ENCODE measurements at places on chromosomes 3 and 15.

DNA sequence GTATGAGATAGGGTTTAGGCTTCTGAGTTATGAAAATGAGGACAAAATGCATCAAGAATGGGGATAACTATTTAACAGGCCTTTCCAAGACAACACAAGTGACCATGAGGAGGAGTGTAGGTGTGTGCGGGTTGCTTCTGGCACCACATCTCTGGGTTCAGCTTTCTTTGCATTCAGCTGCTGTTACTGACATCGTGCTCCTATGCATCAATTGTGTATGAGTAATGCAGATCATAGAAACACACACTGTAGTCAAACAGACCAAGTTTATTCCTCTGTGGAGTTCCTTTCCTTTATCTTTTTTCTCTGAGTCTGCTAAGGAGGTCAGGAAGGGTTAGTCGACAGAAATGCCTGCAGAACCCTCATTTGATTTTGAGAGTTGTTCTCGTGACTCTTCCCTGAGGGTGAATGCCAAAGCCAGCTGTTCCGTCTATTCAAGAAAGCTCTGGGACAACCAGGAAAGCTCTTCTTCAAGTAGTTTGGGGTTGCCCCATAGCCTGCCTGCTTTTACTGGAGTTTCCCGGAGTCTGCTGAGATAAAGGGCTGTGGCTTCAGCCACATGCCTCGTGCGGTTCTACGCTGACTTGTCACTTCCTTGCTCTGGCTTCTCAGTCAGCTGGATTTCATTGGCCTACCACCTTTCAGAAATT, 136.7 kb upstream of the TLE3 start:
- peak; percentile 60 for DNase-seq

GRCh38 chr15:95603802-95604201, 726.7 kb upstream of the NR2F2 start:
- peak; percentile 23 for DNase-seq

- no peak for DNase-seq
These were observed 6.7 kb upstream of the SUCLG2 start for GRCh38 chr3:67661089-67661488.

DNA sequence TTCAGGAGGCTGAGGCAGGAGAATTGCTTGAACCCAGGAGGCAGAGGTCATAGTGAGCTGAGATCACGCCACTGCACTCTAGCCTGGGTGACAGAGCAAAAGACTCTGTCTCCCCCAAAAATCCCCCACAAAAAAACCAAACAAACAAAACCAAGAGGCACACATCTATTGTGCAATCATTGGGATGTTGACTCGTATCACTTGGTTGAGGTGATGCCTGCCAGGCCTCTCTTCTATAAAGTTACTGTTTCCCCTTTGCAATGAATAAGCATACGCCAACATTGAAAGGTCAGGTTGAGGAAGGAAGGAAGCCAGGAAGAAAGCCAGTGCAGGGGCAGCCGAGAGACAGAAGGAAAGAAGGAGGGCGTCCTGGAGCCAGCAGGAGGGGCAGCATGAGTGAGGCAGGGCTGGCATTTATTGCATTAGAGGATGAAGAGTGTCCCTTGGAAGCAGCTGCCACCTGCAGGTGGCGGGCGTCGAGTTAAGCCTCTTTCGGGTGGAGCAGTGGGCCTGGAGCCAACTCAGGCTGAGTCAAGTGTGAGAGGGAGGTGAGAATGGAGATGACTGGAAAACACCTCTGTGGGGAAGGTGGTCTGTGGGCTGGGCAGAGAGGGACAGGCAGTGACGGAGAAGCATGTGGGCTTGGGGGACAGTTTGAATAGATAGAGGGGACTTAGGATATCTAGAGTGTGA, 8.3 kb upstream of the CSPG4 start:
- no peak for DNase-seq

GRCh38 chr3:101011136-101011535, 17.9 kb upstream of the ABI3BP start:
- peak; percentile 13 for DNase-seq

DNA sequence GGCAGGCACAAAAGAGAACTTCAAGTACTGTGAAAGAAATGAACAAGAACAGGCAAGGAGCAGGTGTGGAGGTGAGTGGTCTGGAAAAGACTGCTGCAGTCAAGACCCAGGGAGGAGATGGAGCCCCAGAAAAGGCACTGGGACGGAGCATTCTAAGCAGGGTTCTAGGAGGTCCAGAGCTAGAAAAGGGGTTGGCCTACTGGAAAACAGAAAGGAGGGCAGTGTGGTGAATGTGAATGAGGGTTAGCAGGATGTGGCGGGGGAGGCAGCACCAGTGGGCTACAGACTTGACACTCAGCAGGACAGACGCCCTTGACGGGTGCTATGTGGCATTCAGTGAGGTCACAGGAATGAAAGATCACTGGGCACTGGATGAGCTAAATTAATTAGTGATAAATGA, 75.7 kb downstream of the SENP2 start:
- DNase-seq = no peak

All from IMR-90 (cell line).